Myometrial cell (primary cell): ENCODE measurements at places on chromosomes 11 and 22. TPM values are rescaled to one million over a fixed set of nuclear protein-coding genes. Genes with fewer than 3 reads are reported as not detected.

APOL1 gene
- 13.5 and 22.2 TPM in 2 replicates for total RNA-seq

RCE1 gene
- 20.2 and 40.1 TPM in 2 replicates for total RNA-seq

TXNRD2 gene
- 21.9 and 24.6 TPM in 2 replicates for total RNA-seq

CCDC87 gene
- total RNA-seq: under 0.01 and 0.35 TPM in 2 replicates

PGR gene
- total RNA-seq: 0.58 and 2.8 TPM in 2 replicates

MOGAT2 gene
- not detected in 2 replicates for total RNA-seq

CCDC73 gene
- total RNA-seq: not detected in 2 replicates

GVQW3 gene
- 1.2 and 4.4 TPM in 2 replicates for total RNA-seq

SLC22A25 gene
- not detected in 2 replicates for total RNA-seq

MMP27 gene
- not detected in 2 replicates for total RNA-seq

PRR33 gene
- not detected in 2 replicates for total RNA-seq

KRTAP5-10 gene
- not detected in 2 replicates for total RNA-seq

TRIM51G gene
- total RNA-seq: not detected in 2 replicates

SCGB1A1 gene
- total RNA-seq: not detected in 2 replicates

PNPLA5 gene
- not detected in 2 replicates for total RNA-seq

CYP2D6 gene
- not detected in 2 replicates for total RNA-seq

SCGB2A2 gene
- total RNA-seq: not detected in 2 replicates

FGF4 gene
- total RNA-seq: not detected in 2 replicates
